Vagina (tissue), 2 donors: ENCODE measurements at places on chromosomes 4 and X.

GRCh38 chr4:182286931-182287330 is 43.7 kb downstream of the TENM3 start:
- no peak for DNase-seq

- no peak for DNase-seq
Measured at GRCh38 chrX:131577413-131577812, 33.5 kb downstream of the OR13H1 start.

DNA sequence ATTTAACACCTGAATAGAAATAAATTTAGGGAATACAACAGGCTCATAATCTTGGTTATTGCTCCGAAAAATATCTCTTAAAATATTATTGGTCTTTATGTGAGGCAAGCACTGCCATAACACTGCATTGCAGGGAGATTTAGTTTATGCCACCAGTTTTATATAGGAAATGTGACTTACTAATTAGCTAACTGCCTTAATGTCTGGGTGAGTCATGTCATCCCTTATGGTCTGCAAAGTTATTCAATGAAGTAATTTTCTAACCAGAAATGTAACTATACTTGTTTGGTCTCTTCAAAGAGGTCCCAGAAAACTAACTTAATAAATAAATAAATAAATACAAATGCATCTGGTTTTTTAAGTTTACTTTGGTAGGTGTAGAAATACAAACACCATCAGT is 597.2 kb downstream of the GALNTL6 start:
- DNase-seq = no peak

DNA sequence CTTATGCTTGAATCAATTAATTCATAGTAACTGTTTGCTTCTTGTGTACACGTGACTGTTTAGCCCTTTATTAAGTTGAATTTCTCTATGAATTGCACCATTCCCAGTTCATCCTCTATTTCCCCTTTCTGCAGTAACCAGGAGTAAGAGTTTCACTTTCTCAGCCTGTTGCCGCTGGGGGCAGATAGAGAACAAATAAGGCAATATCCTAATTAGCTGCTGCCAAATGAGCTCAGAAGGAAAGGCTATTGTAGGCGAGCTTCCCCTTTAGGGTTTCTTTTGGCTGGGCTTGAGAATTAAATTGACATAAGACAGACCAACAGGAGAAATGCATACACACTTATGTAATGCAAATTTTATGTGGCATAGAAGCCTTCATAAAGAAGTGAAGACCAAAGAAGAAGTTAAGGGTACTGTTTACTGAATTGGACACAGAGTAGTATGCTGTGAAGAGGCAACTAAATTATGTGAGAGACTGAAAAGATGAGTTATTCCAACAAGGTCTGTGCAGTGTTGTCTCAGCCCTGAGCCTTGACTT is 1594.7 kb downstream of the TECRL start:
- no peak for DNase-seq

- DNase-seq = peak; percentile 91
Measured at GRCh38 chr4:3073158-3074077, 920 bp downstream of the HTT-AS start.

- DNase-seq = no peak
Measured at GRCh38 chr4:7559316-7559715, 124.6 kb upstream of the PSAPL1 start.

DNA sequence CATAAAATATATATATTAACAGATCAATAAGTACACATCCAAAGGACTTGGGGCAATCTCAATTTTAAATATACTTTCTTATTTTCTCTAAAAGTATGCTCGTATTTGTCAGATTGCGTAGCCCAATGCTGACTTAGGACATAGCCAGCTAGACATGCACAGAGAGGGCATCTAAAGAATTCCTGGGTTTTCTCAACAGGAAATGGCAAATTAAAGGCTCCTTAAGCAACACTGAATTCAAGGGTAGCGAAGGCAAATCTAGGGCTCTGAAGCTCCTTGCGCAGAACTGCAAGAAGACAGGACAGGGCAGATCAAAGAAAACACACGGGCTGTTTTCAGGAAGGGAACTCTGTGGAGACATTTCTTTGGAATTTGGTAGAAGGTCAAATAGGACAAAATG is 94.6 kb upstream of the FTHL17 start:
- no peak for DNase-seq

DNA sequence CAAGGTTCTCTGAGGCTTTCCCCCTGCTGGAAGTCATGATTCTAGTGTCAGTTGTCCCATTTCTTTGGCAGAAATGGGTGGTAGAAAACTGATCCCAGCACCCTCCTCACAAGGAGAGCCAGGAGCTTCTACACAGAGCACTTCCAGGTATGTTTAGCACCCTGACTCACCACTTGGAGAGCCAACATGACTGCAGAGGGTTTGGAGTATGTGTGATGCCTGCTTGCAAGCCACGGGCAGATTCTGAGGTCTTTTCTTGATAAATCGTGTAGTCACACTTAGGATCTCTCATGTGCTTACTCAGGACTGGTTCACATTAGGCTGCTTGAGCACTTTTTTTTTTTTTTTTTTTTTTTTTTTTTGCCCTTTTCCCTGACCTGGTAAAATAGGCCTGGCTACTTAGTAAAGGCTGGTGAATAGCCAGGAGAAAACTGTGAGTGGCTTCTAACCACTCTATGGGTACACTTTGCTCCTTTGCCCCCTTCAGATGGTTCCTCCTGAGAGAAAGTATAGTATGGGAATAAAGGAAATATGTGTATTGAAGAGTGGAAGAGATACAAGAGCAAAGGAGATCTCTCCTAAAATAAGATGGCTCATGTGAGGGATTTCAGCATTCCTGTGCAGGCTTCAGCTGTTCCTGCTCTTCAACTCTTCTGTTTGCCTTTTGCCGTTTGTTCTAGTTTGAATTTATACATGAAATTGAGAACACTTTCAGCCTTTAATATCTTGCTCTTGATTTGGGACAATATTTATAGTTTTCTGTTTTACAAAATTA is 103.6 kb downstream of the EMCN start:
- no peak for DNase-seq

DNA sequence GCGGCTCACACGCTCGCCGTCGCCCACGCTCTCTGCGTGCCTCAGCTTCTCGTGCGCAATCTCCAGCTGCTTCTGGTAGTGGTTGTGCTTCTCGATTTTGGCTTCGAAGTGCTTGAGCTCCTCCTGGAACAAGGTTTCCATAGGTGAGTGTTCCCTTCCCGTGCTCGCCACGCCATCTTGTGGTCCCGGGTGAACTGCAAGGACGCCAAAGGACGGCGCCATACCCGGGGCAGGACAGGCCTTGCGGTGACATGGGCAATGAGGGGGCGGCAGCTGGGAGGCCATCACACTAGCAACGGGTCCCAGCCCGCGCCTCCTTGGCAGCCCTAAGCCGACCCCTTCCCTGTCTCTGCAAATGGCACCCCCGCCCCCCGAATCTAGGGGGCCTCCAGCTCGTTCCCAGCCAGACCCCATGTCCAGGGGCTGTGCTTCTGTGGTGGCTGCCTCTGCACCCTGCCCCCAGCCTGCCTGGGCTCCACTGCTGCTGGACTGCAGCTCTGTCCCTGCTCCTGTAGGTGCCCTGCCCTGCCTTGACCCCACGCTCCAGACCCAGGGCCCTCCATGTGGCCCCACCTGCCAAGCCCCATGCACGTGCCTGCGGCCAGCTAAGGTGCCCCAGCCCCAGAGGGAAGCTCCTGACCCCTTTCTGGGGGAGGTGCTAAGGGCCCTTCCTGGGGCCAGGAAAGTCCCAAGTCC is 17.3 kb downstream of the LRPAP1 start:
- DNase-seq = no peak

GRCh38 chr4:7876201-7876875 is 63.3 kb downstream of the AFAP1 start:
- DNase-seq = no peak

- no peak for DNase-seq
Measured at GRCh38 chr4:40870150-40870549, 120.4 kb downstream of the NSUN7 start.
